ENCODE measurements at places on chromosomes 16 and 17.

DNA sequence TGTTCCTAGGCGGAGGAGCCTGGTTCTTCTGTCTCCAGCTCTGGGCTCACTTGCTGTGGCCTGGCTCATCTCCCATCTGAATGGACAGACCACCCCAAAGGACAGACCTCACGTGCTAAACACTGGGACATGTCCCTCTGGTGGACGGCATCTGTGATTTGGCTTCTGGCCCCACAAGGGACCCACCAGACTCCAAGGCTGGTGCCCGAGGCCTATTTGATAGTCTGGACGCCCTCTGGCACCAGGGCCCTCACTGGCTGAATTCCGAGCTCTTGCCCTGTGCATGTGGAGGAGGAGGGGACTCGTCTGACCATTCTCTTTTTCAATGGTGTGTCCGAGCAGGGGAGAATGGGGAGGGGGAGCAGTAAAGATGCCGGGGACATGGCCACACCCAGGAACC, 62.8 kb upstream of the LGALS9 start:
- DNase-seq, result no peak

- no peak for DNase-seq
Measured at GRCh38 chr16:635573-636205, 416 bp downstream of the METTL26 start.

- DNase-seq, result no peak
Measured at GRCh38 chr17:75049057-75049456, 2.0 kb downstream of the KCTD2 start.

GRCh38 chr17:45376171-45377005, 56.3 kb downstream of the ARHGAP27 start:
- no peak for DNase-seq

- DNase-seq, result no peak
Measured at GRCh38 chr17:39569126-39569525, 38.6 kb downstream of the NEUROD2 start.

Measured in CD4-positive, alpha-beta T cell treated with Interleukin-6 at 100 ng/mL for 8 hours (primary cell).